ENCODE measurements at places on chromosomes 2 and 18.

GRCh38 chr2:68796295-68796905 lies 61.8 kb downstream of the ARHGAP25 start:
- DNase-seq = no peak

- no peak for DNase-seq
Measured at GRCh38 chr2:206218796-206219499, 55.5 kb upstream of the ZDBF2 start.

- DNase-seq = no peak
Measured at GRCh38 chr18:2916184-2916583, 69.4 kb downstream of the EMILIN2 start.

DNA sequence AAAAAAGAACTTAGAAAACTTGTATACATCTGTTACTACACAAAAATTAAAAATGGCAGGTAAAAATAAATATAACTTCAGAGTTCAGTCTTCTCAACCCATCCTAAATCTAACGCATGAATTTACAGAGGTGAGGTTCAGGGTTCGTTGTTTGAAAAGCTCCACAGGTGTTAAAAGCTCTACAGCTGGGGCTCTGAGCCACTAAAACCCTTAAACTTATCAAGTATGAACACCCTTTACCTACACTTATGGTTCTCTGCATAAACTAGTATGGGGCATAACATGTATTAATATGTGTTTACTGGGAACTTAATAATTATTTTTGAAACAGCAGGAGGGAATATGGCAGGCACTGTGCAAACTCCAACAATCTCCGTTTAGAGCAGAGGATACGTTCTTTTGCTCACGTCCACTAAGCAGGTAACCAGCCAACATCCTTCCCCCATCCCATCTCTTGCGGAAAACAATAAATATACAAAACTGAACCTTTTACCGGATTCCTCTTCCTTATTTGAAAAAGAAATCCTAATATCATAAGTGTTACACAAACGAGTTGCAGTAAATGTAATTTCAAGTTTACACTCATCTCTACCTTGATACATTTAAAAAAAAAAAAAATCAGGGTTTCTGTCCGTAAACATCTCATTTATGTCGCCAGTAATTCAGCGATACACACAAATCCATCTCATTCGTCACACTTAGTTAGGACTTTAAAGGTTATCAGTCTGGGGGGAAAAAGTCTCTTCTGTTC lies 1.3 kb downstream of the PIAS2 start:
- no peak for DNase-seq

DNA sequence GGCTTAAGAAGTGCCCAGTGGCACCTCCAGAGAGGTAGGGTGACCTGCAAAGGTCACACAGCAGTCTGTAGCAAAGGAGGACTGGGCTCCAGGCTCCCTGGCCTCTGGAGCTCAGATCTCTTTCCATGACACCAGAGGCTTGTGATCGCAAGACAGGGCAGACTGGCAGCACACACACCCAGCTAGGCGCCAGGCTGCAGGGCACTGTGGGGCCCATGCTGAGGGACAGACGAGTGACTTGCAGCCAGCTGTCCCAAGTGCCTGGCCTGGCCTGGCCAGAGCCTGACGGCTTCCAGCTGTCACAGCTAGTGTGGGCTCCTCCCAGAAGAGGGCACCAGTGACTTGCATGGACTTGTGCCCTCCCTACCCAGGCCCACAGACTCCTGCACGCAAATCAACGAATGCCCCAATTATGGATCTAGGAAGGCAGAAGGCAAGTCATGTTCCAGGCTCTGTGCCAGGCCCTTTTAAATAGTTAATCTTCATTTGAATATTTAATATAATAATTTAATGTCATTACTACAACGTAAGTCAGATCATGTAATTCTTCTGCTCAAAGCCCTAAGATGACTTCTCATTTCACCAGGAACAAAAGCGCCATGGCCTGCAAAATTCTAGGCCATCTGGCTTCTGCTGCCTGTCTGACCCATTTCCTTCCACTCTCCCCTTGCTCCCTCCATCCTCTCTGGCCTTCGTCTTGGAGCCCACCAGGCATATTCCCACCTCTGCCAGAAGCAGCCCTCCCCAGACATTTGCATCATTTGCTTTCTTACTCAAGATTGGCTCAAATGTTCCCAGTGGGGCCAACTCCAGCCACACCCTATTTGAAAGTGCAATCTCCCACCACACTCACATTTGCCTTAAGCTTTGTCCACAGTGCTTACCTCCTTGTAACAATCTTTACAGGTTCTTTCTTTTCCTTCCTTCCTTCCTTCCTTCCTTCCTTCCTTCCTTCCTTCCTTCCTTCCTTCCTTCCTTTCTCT lies 3.7 kb upstream of the SPEG start:
- no peak for DNase-seq

- DNase-seq = no peak
Measured at GRCh38 chr2:240388471-240389301, 46.8 kb upstream of the GPC1 start.

GRCh38 chr2:41414486-41415230 lies 633.2 kb upstream of the PKDCC start:
- DNase-seq = peak; percentile 40

GRCh38 chr2:69789175-69789721 lies 40.2 kb upstream of the GMCL1 start:
- DNase-seq = no peak

GRCh38 chr2:197700960-197701359 lies 4.2 kb upstream of the MARS2 start:
- no peak for DNase-seq

GRCh38 chr2:204544961-204545860 lies at the start of gene PARD3B:
PARD3B (plus strand) TSS chr2:204545475; CDS start chr2:204546000, 525 bp downstream.
- peak; percentile 48 for DNase-seq

GRCh38 chr2:209049608-209050007 lies 374.2 kb upstream of the MAP2 start:
- no peak for DNase-seq

DNA sequence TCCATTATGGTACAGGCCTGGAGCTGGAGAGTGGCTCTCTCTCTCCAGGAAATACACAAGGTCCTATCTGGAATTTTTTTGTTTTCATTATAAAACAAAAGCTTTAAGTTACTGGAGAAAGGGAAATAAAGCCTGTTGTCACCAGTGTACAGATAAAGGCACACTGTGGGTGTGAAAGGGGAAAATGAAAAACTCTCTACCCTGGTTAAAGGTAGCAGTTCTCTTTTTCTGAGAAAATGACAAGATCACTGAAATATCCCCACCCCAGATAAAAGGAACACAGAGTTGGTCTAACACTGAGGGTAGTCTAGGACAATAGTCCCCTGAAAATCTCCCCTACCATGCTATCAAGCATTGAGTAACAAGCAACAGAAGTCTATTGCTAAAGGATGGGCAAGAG lies 438.7 kb downstream of the MBD2 start:
- DNase-seq = no peak

DNA sequence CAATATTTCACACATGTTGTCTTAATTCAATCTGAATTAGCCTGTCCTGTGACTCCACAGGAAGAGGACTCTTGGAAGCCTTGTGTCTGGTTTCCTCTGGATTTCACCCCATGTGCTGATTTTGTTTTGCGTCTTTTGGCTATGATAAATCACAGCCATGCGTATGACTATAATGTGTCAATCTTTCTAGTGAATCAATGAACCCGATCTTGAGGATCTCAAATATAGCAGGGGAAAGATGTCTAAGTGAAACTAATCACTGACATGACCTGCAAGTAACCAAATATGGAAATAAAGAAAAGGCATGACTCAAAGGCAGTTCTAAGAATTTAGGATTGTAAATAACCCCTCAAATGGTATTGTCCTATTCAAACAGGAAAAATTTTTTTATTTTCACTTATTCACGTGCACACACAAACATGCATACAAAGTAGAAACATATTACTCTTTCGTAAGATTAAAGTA lies 8.2 kb downstream of the WDFY1 start:
- DNase-seq = no peak

DNA sequence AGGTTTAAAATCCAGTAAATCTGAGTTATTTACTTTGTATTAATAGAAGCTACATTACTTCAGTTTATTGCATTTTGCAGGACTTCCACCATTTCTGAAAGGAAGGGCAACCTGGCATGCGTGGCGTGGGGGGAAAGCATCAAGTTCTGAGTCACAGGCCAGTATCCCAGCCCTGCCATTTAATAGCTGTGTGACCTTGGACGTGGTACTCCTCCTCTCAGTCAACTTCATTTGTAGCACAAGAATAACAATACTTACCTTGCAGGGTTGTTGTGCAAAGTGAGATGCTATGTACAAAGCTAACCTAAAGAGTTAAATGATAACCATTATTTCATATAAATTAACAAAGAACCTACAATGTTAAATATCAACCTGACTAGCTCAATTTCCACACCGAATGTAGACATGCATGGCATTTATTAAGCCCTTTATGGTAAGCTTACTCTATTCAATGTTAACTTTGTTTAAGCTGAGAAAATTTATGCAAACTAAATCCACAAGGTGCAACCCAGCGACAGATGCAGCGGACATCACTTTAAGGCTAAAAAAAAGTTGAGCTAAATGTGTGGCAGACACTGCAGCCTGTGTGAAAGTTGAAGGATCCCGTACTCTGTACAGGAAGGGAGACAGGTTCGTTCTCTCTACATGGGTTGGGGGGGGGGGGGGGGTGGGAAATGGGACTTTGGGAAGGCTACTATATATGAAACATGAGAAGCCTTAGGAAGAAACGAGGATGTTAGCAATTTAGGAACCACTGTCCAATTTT lies 17.2 kb upstream of the STPG4 start:
- DNase-seq = no peak

GRCh38 chr2:173205375-173205774 lies 129.7 kb downstream of the MAP3K20 start:
- DNase-seq = no peak

DNA sequence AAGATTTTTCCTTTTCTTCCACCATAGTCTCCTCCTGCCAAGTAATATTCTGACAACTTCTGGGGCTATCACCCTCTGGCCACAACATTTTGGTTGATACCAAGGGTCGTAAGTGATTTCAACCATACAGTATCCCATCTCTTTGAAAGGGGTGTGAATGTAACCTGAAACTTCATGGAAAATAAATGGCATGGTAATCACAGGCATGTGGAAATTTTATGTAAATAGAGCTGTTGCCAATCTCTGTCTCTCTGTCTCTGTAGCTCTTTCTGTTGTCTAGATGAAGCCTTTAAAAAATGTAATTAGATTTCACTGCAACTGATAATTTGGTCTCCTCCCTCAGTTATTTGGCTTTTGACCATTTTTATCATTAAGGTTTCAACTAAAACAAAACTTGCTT lies 125.6 kb upstream of the RPRM start:
- no peak for DNase-seq

All from NCI-H774 (cell line).